Fibroblast of the aortic adventitia (primary cell): ENCODE measurements at places on chromosomes 2 and 18. TPM values are rescaled to one million over a fixed set of nuclear protein-coding genes. Genes with fewer than 3 reads are reported as not detected.

Gene AQP4
- total RNA-seq: not detected in 2 replicates

DNA sequence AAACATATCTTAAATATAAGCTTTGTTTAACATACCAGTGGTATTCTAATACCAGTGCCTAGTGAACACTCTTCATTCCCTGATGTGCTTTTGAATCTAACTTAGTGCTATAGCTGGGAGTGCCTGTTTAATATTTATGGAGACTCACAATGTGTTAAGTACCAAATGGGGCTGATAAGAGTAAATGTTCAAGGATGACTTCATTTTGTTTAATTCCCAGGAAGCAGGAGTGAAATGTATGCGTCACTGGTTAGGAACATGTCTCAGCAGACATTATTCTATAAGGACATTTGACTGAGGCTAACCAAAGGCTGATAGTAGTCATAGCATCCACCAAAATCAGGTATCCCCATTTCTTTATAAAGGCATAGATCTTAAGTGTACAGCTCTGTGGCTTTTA lies 31.7 kb upstream of the LINC00305 start:
- DNase-seq: no peak

Gene SPP2
- 0.36 TPM in 1 of 2 replicates, not detected in the other for total RNA-seq

DNA sequence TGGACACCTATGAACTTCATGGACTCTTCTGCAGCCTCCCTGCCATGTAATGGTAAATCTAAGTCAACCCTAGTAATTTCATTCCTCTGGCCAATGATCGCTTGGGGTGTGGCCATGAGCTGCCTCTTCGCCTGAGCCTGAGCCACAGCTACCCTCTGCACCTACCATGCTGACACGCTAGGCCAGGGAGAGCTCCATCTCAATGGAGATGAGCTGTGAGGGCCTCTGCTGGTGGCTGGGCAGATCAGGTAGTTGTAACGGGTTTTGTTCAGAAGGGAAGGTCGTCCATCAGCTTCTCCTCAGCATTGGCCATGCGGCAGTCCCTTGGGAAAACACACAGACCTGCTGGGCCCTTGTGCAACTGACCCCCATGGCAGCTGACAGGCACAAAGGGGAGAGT lies 24.4 kb downstream of the MPHOSPH10 start:
- no peak for DNase-seq

DNA sequence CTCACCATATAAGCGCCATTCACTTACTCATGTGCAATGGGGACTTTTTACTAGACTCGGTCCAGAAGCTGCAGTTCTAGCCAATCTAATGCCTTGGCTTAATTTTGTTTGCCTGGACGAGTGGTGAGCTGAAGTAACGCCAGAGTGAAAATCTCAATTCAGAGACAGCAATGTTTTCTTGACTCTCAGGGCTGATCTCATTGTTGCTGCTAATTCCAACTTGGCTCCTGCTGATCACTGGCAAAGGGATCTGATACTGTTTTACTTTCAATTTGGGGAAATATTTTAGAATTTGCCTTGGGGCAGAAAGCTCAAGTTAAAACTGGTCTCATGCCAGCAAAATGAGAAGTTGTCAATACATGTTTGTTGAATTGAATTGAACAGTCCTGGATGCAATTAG lies 906.6 kb upstream of the CDH2 start:
- peak; percentile 78 for DNase-seq

Gene ALPG
- total RNA-seq: not detected in 2 replicates

Gene C2orf49
- 20.0 and 20.1 TPM in 2 replicates for total RNA-seq

Gene DNER
- total RNA-seq: 0.72 TPM in 1 of 2 replicates, not detected in the other

DNA sequence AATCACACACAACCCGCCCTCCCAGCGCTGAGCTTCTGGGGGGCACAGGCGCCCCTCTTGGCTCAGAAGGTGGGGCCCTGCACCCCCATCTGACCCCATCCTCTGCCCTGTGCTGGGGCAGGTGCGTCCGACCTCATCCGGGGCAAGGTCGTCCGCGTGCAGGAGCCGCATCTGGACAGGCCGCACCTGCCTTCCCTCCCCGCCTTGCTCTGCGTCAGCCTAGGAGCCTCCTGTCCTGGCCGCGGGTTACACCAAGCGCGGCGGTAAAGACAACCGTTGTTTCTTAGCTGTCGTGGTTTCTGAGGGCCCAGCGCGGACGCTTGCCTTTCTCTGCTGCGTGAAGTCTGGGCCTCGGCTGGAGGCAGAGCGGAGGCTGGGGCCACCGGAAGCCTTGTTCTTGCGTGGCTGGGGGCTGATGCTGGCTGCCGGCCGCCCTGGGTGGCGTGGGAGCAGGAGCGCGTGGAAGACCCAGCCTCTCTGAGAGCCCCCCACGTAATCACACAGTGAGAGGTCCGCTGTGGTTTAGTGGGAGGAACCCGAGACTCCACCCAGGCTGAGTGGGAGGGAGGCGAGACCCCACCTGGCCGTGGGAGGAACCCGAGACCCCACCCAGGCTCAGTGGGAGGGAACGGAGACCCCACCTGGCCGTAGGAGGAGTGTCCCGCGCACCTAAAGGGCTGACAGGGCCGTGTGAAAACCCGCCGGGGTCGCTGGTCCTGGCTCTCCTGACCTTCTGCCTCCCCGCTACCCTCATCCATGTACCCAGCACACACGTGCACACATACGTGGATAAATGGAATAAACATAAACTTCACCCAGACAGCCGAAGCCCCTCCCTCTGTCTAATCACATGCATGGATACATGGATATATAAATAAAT lies 51.8 kb downstream of the KCNG2 start:
- no peak for DNase-seq

DNA sequence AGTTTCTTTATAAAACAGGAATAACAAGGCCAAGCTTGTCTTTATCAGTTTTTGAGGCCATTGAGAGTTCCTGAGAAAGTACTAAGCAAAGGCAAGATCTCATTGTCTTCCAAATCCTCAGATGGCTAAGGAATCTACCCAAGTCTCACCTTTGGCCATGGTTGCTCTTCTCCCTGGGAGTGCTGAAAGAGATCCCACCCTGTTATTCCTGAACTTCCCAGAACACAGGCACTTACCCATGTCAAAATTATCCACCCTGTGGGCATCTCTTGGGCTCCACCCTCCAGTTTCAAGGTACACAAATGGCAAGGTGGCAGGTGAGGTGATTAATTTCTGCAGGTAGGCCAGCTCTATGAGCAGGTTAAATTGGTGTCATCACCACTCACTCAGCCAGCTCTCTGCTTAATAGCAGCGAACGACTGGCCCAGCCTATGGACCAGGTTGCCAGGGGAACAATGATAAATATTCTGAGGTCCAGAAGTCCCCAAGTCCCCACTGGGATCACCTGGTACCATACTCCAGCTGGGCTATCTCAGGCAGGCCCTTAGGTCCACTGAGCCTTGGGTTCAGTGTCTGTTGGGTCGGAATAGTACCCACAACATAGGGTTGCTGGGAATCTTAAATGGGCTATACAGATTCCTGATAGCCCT lies 2.3 kb upstream of the SPRED2 start:
- DNase-seq: no peak

DNA sequence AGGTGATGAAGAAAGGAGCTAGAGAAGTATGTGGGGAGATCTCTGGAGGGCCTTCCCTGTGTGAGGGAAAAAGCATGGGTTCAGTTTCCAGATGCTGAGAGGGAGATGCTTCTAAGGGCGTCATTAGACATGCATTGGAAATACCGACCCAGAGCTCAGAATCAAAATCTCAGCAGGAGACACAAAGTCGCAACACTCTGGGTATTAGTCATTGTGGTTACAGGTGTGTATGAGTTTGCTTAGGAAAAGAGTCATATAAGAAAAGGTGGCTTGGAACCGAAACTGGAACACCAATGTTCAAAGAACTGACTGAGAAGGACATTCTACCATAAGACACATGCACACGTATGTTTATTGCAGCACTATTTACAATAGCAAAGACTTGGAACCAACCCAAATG lies 477.1 kb downstream of the FBXO15 start:
- DNase-seq: no peak

- no peak for DNase-seq
These were observed 93.5 kb downstream of the CAPN13 start for GRCh38 chr2:30713698-30714097.

GRCh38 chr2:175737722-175738361 lies 264.2 kb downstream of the LNPK start:
- DNase-seq: no peak

Gene RAMP1
- total RNA-seq: 3.1 and 3.4 TPM in 2 replicates

Gene KIAA2012
- not detected in 2 replicates for total RNA-seq

DNA sequence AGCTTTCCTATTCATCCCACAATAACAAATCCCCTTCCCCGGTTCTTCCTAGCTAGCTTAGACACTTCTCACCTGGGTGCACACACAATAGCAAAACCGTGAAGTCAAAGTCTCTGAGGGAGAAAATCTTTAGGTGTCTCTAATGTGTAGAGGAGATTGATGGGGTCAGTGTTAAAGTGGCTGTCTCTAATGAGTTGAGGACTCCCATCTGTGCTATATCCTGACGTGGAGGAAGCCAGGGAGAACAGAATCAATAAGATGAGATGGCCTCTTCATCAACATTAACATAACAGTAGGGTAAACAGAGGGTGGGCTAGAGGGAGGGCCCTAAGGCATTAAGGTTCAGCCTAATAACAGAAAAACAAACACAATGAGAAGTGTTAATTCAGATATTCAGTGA lies 120.4 kb downstream of the SLC5A7 start:
- no peak for DNase-seq

DNA sequence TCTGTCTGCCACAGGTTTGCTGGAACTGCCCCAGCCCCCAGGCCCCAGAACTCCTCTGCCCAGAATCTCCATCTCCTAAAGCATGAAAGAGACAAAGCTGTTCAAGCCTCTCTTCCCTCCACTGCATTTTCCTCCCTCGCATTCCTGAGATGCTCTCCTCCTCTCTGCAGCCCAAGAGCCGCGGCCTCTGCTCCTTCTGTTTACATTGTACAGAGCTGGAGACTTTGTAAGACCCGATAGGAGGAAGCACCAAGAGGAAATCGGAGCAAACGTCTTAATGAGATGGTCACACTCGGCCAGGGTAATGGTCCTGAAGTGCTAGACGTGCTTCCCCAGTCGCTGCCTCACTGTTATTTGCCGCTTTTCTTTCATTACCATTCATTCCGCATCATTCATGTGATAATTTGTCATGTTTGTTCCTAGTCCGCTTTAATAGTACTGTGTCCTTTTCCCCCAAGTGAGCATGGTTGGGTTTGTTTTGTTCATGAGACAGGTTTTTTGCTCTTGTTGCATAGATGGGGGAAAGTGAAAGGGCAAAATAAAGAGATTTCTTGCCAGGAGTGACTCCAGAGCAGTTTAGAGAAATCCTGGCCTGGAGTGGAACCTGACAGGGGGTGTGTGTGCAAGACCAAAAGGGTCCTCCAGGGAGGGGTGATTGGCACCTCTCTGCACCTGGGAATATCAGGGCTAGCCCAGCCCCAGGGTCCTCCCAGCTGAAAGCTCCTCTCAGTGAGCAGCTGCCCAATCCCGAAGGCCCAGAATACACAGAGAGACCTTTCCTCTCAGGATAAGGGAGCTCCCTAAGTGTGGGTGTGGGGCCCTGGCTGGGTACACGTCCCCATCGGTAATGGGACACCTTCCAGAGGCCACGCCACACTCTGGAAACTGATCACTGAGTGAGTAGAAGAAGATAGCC lies 44.9 kb upstream of the ID2 start:
- peak; percentile 56 for DNase-seq

GRCh38 chr2:221235941-221236340 lies 336.2 kb downstream of the EPHA4 start:
- DNase-seq: no peak

Gene INPP1
- 9.2 and 11.8 TPM in 2 replicates for total RNA-seq

Gene ECEL1
- total RNA-seq: not detected in 2 replicates

GRCh38 chr2:223787358-223787757 lies 50.0 kb downstream of the AP1S3 start:
- no peak for DNase-seq

DNA sequence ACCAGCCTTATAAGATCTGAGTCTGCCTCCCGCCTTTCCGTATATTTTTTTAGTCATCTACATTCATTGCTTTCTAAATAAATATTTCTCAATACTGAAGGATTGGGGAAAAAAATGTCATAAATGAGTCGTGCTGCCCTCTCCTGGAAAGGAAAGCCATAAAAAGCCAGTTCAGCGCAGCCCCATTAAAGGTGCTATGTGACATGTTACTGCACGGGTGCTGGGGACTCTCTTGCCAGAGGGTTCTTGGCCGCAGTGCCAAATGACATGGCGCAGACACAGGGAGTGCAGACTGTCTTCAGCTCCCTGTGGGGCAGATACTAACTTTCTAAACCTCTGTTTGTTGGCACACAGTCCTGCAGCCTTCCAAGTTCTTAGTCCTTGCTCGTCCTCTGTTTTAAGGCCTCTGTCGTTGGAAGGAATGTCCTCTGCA lies 53.7 kb upstream of the MAP3K20 start:
- peak; percentile 43 for DNase-seq

- peak; percentile 10 for DNase-seq
These were observed 9.8 kb downstream of the NR4A2 start for GRCh38 chr2:156322686-156323231.

GRCh38 chr2:144738749-144739148 lies 218.8 kb upstream of the ZEB2 start:
- no peak for DNase-seq

Gene TAF4B
- 3.6 and 17.1 TPM in 2 replicates for total RNA-seq

DNA sequence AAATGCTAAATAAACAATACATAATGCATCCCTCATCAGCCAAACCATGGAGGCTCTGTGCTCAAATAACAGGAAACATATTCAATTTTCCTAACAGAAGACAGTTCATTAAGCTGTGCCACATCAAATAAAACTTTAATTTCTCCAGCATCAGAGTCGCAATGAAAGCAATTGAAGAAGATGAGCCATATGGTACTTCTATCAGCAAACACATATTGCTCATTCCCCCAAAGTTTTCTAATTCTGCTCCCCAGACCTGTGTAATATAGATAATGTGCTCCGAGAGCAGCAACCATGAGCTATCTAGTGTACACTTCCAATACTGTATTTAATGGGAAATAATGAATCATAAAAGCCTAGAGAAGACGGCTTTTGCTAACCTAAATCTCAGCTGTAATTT lies 263.2 kb downstream of the MEIS1 start:
- peak; percentile 50 for DNase-seq

Gene C2orf81
- 1.9 and 2.8 TPM in 2 replicates for total RNA-seq

GRCh38 chr2:127024769-127025358 lies 82.1 kb downstream of the BIN1 start:
- DNase-seq: no peak

DNA sequence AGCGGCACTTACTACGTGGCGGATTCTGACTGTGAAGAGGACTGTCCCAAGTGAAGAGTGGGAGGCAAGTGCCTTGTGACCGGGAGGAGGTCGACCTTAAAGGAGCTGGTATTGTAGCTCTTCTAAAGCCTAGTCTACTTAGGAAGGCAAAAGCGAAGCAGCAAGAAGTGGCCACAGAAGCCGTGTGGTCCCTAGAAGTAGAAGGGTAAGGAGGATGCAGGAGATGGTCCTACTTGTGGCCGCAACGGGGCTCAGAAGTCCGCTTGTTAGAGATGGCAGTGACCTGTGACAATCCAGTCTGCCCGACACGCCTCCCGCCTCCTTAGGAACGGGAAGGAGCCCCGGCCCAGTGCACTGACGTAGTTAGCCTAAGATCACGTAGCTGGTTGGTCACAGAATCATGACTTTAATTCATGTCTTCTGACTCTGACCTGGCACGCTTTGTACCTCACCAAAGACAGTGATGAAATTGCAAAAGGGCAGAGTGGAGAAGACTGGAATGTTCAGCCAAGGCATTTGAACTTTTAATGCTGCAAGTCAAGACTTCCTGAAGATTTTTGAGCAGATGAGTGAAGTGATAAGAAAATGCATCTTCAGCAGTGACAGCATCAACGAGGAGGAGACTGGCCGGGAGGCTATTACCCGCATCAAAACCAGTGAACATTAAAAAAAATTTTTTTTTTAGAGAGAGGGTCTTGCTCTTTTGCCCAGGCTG lies 749 bp upstream of the EIF2AK3 start:
- DNase-seq: peak; percentile 97

- DNase-seq: no peak
These were observed 277.0 kb downstream of the NEDD4L start for GRCh38 chr18:58320907-58321561.
